Dermis microvascular lymphatic vessel endothelial cell (primary cell): ENCODE measurements at places on chromosomes 12 and 14. TPM values are rescaled to one million over a fixed set of nuclear protein-coding genes. Genes with fewer than 3 reads are reported as not detected.

DNA sequence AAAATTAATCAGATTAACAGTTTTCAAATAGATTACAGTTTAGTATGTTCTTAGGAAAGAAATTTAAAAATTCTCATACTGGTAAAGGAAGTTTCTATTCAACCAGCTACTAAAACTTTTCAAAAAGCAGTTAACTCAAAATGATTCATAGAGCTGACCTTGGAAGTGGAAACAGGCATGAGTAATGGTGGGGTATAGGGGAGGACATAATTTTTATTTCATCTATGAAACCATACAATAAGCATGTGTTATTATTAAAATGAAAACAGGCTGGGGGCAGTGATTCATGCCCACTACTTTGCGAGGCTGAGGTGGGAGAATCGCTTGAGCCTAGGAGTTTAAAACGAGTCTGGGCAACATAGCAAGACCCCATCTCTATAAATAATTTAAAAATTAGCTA is 73.0 kb downstream of the DNAI7 start:
- DNase-seq: no peak

GRCh38 chr12:129332286-129332685 is 479.0 kb downstream of the GLT1D1 start:
- no peak for DNase-seq

DNA sequence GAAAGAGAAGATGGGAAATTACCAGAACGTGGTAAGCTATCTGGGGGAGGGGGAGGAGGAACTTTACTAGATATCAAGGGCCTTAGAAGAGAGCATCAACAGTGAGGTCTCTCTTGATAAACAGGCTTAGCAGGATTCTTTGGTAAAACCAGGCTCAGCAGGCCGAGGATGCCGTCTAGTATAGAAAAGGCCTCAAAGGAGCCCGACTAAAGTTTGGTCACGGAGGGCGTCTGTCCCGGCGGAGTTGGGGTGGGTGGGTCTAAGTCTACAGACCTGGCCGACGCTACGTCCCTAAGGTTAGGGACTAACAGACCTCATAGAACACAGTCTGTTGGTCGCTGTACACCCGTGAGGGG is 538 bp upstream of the TIGAR start:
- no peak for DNase-seq

GRCh38 chr12:23423097-23423687 is 526.3 kb downstream of the SOX5 start:
- no peak for DNase-seq

The NGB gene
- total RNA-seq: not detected in 2 replicates

- no peak for DNase-seq
Observed at GRCh38 chr12:79895071-79895470, 39.8 kb downstream of the PPP1R12A start.
